ENCODE measurements at places on chromosomes 5 and 9.

GRCh38 chr9:10104774-10105173 is 508.0 kb downstream of the PTPRD start:
- DNase-seq, result no peak

DNA sequence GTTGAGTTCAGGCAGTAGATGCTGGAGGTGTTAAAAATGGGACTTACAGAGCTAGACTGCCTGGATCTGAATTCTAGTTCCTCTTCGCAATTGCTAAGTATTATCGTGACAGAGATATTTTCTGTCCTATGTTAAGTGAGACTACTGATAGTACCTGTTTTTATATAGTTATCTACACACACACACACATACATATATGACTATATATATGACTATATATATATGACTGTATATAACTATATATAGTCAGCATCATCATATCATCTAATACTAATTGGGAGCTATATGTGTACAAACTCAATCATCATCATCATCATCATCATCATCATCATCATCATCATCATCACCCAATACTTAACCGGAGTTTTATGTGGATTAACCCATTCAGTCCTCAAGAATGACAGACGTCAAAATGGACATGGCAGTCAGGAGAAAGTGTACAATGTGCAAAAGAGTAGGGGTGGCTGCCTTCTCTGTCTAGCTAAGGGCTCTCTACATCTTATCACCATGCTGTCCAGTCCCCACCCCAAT is 7.3 kb downstream of the PIK3R1 start:
- no peak for DNase-seq

- no peak for DNase-seq
These were observed 127.6 kb downstream of the TRPM6 start for GRCh38 chr9:74760031-74760700.

DNA sequence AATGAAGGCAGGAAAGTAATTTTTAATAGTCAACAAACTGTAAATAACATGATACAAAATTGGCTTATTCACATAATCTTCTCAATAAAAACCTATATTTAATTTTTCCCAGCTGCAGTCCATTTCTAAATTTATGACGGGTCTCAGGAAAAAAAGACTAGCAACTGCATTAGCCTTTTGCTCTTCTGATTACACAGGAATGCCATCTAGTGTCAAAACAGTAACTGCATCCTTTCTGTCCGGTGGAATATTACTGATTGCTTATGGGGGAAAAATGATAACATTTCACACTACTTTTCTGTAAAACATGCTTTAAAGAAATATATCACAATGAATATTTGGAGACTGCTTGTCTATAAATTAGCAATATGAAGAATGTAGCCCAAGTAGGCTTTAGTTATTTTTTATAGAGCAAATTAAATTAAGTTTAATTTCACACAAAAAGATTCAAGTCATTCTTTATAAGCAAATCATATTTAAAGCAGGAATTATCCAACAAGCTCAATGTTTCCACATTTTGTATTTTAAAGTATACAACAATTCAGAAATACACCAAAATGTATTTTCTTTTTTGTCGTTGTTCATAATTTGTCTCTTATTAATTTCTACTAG is 534.7 kb downstream of the CDH10 start:
- no peak for DNase-seq

DNA sequence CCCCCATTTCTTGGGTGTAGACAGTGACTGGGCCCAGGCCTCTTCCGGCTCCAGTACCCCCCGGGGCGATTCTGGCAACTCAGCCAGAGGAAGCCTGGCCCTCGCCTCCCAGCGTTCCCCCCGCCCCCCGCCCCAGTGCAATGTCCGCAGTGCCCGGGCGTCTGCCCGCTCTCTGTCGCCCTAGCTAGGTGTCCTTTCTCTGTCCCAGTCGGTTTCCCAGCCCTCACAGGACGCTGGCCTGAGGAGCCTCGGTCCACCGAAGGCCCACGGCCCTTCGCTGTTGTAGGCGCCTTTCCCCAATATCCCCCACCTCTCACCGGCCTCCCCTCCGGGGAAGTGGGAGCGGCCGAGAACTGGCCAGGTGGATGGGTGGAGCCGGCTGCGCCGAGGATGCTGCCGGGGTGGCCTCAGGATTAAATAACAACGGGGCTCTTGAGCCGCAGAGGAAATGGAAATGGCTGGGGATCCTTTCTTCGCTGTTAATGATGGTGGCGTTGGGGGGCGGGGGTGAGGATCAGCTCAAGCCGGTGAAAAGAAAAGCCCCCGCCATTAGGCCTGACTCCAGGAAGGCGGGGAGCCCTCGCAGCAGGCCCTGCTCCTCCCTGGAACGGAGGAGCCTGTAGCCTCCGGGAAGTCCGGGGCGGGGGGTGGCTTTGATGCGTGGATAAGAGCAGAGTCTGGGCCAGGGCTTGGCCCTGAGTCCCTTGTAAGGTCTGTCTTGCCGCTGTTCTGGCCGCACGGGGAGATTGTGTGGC is 1.1 kb upstream of the SPRY4 start:
- DNase-seq, result no peak

DNA sequence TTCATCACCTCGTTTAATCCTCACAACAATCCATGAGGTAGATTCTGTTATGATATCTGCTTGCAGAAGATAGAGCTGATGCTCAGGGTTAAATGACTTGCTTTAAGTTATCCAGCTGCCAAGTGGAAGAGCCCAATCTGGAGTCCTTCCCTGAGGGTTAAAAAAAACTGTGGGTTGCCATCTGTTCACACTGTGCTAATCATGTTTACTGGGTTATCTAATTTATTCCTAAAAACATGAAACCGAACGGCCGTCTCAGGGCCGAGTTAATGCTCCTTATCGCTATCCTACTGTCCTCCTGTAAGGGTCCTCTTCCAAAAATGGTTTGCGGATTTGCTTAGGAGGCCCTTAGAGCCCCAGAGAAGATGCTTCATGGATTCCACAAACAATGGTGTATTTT is 153.3 kb downstream of the YIPF5 start:
- DNase-seq, result no peak

- DNase-seq, result no peak
These were observed 65.4 kb upstream of the IRX4 start for GRCh38 chr5:1948111-1948510.

DNA sequence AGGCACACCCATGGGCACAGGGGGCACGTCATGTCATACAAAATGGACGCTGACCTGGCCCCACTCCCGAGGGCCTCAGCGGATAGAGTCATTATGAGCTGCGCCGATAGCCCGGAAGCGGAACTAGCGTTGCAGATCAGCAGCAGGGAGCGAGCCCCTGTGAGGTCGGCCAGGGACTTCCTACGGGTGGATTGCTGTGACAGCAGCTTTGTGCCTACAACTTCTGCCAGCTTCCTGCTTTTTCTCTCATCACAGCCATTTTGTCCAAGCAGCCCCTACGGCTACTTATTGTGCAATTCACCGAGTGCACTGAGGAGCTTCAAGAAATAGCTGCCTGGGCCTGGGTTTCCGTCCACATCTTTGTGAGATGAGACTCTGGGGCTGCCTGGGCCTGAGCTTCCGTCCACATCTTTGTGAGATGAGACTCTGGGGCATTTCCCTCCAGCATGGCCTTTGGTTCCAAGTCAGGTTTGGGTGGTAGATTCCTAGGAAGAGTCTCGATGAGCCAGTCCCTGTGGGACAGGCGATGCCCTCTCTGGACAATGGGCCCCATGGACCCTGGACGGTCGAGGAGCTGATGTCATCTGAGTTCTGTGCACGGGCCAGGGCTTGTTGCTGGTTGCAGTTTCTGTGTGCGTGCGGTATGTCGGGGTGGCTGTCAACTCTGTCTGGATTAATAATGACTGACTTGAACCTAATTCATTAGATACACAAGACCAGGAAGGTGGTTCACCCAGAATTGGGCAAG is 67.0 kb upstream of the GNE start:
- DNase-seq, result no peak

- no peak for DNase-seq
These were observed 14.6 kb upstream of the F2R start for GRCh38 chr5:76701298-76701697.

GRCh38 chr9:108119530-108120113 is 630.1 kb upstream of the KLF4 start:
- no peak for DNase-seq

GRCh38 chr5:156322666-156323065 is 4.3 kb upstream of the SGCD start:
- no peak for DNase-seq

DNA sequence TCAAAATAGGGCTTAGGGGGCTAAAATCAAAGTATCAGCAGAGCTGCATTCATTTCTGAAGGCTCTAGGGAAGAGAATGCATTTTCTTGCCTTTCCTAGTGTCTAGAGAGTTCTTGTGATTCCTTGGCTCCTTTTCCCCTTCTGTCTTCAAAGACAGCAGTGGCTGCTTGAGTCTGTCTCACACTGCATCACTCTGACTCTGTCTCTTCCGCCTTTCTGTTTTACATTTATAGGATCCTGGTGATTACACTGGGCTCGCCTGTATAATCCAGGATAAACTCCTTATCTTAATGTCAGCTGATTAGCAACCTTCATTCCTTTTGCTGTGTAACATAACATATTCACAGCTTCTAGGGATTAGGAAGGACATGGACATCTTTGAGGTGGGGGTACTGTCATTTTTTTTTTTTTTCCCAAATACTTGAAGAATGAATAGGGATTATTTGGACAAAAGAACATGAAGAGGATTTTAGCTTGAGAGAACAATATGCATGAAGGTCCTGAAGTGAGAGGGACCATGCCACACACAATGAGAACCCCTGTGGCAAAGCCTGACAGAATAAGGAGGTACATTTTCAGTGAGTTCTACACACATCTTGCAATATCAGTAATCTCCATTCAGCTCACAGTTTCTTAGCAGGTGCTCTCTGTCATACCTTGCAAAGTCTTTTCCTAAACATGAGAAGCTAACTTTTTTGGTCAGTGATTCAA is 267.6 kb downstream of the FAM170A start:
- DNase-seq, result no peak

GRCh38 chr9:89888677-89889076 is 283.9 kb downstream of the GADD45G start:
- DNase-seq, result no peak

DNA sequence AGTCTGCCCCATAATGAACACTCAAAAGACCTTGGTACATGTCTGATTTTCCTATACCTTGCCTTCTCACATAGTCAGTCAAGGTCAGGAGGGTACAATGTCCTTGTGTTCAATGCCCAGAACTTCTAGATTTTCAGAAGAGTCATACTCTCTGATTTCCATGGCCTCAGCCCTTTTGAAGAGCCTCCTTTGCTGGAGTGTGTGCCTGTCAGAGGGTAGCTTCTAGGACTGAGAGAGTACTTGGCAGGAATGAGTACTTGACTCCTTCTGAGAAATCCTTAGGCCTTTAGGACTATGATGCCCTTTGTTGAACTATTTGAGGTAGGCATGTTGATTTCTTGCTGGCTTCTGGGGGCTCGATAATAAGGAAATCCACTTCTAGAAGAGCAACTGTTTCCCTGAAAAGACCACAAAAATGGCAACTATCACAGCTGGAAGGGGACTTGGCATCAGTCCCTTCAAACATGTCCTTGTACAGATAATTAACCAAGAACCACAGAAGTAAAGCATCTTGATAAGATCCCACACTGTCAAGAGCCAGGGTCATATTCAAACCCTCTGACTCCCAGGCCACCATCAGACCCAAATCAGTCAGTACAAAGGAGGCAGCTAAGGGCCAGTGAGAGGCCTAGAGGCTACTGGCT is 10.6 kb upstream of the MEGF9 start:
- no peak for DNase-seq

- no peak for DNase-seq
These were observed 131.7 kb upstream of the GPR151 start for GRCh38 chr5:146647656-146648199.

GRCh38 chr5:139898981-139899380 is 103.4 kb downstream of the PSD2 start:
- no peak for DNase-seq

DNA sequence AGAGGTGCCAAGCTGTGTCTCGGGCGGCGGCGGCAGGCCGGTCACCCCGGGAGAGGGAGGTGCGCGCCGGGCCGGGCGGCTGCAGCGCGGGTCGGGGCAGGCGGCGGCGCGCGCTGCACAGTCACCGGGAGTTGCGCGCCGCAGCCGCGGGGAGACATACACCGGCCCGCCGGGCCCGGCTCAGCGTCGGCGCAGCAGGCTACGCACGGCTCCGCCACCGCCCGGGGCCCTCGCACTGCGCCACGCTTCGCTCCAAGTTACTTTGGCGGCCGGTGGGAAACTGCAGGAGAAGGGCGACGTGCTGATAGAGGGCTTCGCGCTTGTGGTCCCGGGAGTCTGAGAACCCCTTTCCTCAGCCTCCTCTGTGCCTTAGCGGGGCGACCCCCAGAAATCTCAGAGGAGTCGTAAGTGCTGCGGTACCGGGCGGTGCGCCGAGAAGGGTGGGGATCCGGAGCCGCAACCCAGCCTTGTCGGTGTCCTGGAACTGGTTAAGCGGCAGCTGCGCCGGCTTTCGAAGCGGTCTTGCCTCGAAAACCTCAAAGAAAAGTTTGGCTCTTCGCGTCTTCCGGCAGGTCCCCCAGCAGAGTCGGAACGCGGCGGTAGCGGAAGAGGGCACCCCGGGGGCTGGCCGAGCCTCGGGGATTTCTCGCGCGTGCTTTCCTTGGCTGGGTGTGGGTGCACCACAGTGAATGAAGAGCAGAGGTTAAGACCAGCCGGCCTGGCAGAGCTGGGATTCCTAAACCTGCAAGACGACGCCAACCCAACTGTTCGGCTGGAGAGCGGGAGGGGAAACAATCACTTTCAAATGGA is at the start of gene EFNA5:
EFNA5 (minus strand) TSS at position 6 of the 810 bp plus-strand sequence.
- DNase-seq, result no peak

- DNase-seq, result no peak
These were observed 11.5 kb upstream of the ALDH1B1 start for GRCh38 chr9:38380872-38381534.

GRCh38 chr9:138021251-138022056 is 143.9 kb downstream of the CACNA1B start:
- no peak for DNase-seq

DNA sequence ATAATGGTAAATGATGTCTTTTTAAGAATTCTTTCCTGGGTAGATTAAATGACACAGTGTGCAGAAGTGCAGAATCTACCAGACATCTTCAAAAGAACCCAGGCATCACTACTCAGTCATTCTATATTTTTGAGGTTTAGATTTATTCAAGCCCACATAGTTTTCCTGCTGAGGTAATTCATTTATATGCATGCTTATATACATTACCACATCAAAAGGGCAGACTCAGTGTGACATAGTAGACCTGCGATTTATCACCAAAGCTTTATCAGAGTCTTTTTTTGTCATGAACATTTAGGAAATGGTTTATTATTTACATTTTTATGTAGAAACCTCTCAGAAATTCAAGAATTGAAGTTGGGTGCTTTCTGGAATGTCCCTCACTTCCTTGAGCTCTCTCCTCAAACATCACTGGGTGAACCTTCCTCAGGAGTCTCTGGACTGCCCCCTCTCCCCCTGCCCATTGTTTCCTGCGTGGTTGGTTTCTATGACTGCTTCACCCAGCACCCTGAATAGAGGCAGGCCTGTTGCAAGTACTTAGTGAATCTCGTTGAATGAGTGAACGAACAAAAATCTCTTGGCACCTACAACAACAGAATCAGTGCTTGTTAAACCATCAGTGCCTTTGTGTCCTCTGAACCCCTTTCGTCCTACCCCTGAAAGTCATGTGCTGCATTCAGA is 42.5 kb downstream of the ADAMTS16 start:
- no peak for DNase-seq

GRCh38 chr9:136050266-136050700 is 44.8 kb downstream of the NACC2 start:
- DNase-seq, result no peak
